ENCODE measurements at places on chromosomes 2 and 18. TPM values are rescaled to one million over a fixed set of nuclear protein-coding genes. Genes with fewer than 3 reads are reported as not detected.

Gene DUSP11
- total RNA-seq = 20.8 TPM

Gene EIF2AK2
- total RNA-seq = 15.1 TPM

Gene EVX2
- not detected for total RNA-seq

Gene RAB6C
- not detected for total RNA-seq

Gene SOWAHC
- total RNA-seq = 5.0 TPM

Gene RNASEH1
- 27.5 TPM for total RNA-seq

Gene MAP3K20
- 29.0 TPM for total RNA-seq

Gene CFC1
- total RNA-seq = not detected

Gene MOGAT1
- not detected for total RNA-seq
